ENCODE measurements at places on chromosomes 16 and 17.

- no peak for DNase-seq
Measured at GRCh38 chr16:1398826-1399581, 15.5 kb downstream of the UNKL start.

- peak; percentile 55 for DNase-seq
Measured at GRCh38 chr17:81097943-81098308, 63.0 kb downstream of the BAIAP2 start.

DNA sequence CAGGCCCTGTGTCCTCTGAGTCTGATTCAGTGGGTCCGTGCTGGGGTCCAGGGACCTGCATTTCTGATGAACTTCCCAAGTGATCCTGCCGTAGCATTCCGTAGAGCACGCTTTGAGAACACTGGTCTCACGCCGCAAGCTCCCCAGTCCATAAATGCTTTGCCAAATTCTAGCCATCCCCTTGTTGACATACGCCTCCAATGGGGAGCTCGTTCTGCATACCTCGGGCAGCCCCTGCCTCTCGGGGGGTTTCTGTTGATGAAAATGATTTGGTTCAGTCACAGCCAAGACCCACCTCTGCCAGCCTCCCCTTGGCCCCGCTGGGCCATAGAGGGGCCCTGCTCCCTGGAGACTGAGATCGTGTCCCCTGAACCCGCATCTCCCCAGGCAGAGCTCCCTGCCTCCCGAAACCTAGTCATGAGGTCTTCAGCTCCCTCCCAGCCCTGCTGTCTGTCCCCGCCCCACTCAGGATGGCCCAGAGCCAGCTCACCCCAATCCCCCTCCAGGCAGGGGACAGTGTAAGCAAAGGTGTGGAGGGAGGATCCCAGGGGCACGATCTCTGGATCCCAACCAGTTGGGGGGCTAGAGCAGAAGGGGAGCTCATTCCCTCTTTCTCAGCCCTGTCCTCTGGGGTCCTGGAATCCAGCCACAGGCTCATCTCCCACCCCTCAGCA is 16.2 kb upstream of the SPNS2 start:
- no peak for DNase-seq

DNA sequence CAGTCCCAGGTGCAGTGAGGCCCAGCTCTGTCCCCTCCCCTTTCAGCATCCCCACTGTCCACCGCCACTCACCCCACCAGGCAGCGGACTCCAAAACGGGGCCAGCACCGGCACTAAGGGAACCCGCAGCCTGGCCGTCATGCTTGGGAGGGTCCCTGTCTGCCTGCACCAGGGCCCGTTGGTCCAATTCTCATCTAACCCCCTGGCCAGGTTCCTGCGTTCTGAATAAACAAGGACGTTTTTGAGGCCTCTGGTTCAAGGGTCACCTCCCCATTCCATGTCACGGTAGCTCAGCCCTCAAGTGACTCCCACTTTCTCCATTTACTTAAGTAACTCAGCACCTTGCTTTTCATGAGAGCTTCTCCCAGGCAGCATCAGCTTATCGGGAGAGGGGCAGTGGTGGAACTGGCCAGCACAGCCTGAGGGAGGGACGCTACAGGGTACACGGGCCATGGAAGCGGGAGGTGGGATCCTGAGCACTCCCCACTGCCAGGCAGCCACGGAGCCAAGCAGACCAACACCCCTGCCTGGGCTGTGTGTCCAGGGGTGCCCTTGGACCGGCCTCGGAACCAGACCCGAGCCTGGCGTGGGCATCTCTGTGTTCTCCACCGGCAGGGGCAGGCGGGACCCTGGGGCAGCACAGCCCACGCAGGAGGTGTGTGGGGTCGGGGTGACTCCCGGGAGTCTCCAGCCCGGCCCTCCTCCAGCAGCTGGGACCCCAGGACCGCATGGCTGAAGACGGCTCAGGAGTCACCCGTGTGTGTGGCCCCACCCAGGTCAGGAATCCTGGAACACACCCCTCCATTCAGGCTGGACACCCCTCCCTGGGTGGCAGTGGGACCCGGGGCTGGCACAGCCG is 74.9 kb upstream of the GNG13 start:
- no peak for DNase-seq

DNA sequence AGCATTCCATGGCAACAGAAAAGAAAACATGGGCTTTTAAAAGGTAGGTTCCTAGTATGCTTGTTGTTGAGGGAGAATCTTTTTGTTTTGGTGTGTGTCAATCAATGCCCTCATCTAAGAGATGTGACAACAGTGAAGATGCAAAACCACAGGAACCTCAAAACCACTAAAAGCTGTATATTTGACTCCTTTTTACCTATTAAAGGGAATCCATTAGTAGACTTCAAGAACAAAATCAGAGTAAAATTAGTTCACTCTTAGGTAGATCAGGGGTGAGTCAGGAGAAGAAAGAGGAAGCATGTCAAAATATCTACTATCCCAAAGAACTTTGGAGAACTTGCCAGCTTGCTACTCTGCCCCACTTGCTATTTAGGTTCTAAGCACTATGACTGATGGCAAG is 89.1 kb downstream of the CDK5R1 start:
- DNase-seq, result no peak

DNA sequence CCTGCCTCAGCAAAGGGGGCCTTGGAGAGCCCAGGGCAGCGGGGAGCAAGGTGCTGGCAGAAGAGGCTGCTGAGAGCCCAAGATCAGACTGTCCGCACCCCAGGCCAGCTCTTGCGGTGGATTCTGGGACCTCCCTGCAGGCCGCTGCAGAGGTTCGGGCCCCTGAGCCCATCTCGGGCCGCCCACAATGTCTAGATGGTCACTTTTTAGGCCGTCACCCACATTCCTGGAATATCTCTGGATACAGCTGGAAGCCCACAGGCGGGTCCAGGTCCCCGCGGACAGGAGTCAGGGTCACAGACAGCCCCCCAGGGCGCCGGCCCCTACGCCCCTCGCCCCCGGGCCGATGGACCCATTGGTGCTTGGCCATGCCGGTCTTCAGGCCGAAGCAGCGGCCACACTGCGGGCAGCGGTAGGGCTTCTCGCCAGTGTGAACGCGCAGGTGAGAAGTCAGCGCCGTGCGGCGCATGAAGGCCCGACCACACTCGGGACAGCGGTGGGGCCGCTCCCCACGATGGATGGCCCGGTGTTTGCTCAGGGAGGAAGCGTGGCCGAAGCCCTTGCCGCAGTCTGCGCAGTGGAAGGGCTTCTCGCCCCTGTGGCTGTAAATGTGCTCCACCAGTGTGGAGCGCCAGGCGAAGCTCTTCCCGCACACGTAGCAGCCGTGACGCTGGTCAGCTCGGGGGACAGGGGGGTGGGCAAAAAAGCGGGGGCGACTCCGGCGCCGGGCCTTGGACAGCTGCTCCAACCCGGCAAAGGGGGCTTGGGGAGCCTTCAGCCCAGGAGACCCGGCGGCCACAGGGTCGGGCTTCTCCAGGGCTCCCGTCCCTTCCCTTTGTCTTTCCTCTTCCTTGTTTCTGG is 2.1 kb downstream of the ZNF747 start:
- DNase-seq, result no peak

GRCh38 chr17:27315322-27315721 is 21.4 kb downstream of the WSB1 start:
- DNase-seq, result peak; percentile 78

DNA sequence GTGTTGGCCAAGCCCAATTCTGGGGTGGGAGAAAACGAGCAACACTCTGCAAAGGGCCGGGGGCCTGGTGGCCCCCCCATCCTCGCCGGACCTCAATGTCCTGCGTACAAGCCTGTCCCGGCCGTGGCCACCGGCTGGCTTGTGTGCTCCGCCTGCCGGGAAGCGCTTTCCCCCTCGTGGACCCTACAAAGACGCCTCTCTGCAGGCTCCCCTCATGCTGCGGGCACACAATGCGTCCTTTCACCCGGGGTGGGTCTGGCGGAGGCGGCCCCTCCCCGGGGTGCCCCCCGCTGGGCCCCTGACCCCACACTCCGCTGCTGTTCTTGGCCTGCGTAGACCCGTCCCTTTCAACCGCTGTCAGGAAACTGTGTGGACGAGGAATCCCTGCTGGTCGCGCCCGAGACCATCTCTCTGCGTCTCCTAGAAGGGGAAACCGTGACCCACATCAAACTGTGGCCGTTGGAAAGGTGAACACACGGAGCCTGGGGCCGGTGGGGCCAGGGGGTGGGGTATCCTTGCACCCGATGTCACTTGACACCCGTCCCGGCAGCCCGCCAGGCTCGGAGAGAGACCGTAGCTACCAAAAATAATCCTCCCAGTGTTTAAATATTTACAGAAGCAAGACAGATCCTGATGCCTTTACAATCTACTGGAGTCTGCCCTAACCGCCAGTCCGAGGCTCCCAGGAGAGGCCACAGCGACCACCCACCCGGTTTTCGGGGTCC is 43.6 kb downstream of the TBC1D16 start:
- DNase-seq, result peak; percentile 41

GRCh38 chr16:87954361-87954760 is 3.1 kb downstream of the BANP start:
- DNase-seq, result no peak

DNA sequence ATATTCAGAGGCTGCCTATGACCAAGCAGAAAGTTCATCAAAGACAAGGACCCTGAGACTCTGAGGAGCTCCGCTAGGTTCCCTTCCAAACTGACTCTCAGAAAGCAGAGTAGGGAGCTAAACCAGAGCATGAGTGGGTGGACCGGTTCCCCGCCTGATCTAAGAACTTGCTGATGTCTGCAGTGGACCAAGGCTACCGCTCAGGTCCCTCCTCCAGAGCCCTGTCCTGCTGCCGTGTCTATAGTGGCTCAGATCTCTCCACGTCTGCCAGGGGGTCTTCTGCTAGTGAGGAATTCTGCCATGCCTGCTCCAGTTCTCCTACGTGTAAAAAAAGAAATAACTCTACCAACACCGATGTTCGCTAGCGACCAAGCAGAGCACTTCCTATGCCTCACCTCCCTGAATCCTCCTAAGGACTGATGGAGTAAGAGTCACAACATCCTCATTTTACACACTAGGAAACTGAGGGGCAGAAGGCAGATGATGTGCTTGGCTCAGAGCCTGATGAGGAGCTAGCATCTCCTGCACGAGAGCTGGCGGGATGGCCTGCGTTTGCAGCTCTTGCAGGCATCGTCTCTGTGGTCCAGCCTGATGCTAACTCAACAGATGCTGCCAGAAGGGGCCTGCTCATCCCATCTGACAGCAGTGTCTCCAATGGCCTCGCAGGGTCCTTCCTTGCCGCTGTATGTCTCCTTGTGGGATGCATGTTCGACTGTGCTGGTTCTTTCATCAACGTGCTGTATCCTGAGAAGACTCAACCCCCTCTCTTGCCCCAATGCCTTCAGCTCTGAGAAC is 265.5 kb downstream of the C16orf95 start:
- no peak for DNase-seq

- DNase-seq, result no peak
Measured at GRCh38 chr17:38751144-38751807, 1.3 kb upstream of the PSMB3 start.

GRCh38 chr17:76255801-76256429 is 9.2 kb upstream of the UBALD2 start:
- DNase-seq, result no peak

- DNase-seq, result no peak
Measured at GRCh38 chr16:2816751-2817339, at the start of gene PRSS21. TSS of gene PRSS21 (plus strand) at chr16:2817237. CDS start at chr16:2817269, 32 bp downstream.

DNA sequence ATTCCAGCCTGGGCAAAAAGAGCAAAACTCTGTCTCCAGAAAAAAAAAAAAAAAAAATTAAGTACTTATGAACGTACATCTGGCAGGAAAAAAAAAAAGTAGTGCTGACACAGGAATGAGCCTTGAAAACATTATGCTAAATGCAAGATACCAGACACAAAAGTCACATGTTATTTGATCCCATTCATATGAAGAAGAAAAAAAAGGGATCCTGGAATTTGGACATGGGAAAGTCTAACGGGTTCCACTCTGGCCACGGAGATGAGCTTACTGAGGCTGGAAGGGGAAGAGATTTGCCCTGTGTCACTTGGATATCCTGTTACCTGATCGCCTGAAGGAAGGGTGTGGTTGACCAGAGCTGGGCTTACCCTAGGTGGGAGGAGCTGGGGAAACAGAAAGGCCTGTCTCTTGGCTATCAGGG is 251.9 kb downstream of the PARN start:
- no peak for DNase-seq

GRCh38 chr17:61389670-61390478 is 9.8 kb upstream of the TBX2 start:
- peak; percentile 85 for DNase-seq

- DNase-seq, result peak; percentile 93
Measured at GRCh38 chr16:14302031-14302398, 230.9 kb downstream of the MRTFB start.

GRCh38 chr17:7560172-7561027 is 1.3 kb upstream of the SENP3 start:
- DNase-seq, result peak; percentile 76

All from AG08396 (cell line).